ENCODE measurements at places on chromosomes 11 and 22.

GRCh38 chr11:68099474-68100405, 21.4 kb downstream of the CHKA start:
- DNase-seq = no peak

GRCh38 chr11:33452836-33453624, 195.8 kb downstream of the HIPK3 start:
- no peak for DNase-seq

GRCh38 chr11:57752954-57753353, 1.3 kb upstream of the BTBD18 start:
- DNase-seq = no peak

DNA sequence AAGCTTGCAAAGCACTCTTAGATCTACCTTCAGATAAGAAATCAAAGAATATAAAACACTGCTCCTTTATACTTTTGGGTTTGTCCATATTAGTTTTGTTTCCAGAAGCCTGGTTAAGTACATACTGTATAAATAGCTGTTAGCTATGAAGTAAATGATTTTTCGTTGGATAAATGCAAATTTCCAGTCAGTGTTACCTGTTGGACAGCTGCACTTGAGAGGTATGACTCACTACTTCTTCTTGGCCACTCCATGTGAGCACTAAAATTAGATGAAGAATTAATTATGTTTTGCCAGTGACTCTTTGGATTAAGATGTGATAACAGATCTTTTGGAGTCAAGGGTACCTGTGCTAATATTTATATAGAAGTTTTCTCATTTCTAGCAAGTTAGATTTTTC, 9.5 kb upstream of the TSG101 start:
- DNase-seq = no peak

- no peak for DNase-seq
These were observed 2.1 kb upstream of the PLXNB2 start for GRCh38 chr22:50309601-50309991.

- DNase-seq = no peak
These were observed 46.4 kb downstream of the MCM5 start for GRCh38 chr22:35446365-35446764.

GRCh38 chr11:115007851-115008250, 329.5 kb downstream of the NXPE2 start:
- DNase-seq = no peak

- peak; percentile 57 for DNase-seq
These were observed 16.1 kb upstream of the APOA1 start for GRCh38 chr11:116853461-116854073.

DNA sequence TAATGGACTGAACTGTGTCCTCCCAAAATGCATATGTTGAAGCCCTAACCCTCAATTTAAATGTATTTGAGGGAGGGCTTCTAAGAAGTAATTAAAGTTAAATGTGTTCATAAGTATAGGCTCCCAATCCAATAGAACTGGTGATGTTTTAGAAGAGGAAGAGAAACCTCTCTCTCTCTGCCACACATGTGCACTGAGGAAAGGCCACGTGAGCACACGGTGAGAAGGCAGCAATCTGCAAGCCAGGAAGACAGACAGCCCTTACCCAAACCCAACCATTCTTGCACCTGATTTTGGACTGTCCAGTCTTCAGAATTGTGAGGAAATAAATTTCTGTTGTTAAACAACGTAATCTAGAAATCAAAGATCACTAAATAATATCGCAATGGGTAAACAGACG, 501.5 kb upstream of the ARHGAP42 start:
- DNase-seq = no peak

DNA sequence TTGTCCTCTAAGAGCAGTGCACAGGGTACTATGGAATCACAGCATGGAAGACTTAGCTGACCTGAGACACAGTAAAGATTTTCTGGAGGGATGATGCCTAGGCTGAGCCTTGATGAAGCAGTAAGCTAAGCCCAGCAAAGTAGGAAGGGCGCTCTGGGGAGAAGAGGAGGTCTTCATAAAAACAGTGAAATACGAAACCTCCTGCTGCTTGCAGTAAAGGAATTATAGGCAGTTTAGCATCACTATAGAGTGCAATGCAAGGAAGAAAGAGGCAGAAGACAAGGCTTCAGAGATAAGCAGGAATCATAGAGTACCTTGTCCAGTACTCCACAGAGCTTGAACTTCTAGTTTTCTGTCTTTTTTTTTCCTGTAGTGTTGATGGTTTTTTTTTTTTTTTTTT, 555.7 kb upstream of the CADM1 start:
- DNase-seq = no peak

DNA sequence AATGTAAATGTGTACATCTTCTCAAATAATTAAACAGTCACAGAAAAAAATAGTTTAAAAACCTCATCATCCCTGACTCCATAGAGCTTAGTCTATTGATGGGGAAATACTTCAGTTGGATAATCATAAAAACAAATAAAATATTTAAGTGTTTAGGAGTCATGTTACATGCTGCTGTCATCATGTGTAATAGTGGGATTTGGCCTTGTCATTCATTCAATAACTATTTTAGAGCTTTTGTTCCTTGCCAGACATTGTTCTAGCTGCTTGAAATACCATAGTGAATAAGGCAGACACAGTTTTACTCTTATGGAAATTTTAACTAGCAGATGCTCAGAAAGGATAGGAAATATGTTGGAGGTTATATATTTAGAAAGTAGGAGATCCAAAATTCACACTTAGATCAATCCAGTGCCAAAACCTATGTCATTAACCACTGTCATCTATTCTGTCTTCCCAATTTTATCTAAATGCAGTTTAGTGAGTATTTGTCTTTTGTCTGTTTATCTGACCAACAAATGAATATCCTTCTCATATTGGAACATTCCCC, 324.7 kb downstream of the CASP12 start:
- no peak for DNase-seq

GRCh38 chr11:8832571-8833260, 78.3 kb upstream of the AKIP1 start:
- peak; percentile 61 for DNase-seq

- no peak for DNase-seq
These were observed 2.9 kb downstream of the DENND6B start for GRCh38 chr22:50323900-50324299.

DNA sequence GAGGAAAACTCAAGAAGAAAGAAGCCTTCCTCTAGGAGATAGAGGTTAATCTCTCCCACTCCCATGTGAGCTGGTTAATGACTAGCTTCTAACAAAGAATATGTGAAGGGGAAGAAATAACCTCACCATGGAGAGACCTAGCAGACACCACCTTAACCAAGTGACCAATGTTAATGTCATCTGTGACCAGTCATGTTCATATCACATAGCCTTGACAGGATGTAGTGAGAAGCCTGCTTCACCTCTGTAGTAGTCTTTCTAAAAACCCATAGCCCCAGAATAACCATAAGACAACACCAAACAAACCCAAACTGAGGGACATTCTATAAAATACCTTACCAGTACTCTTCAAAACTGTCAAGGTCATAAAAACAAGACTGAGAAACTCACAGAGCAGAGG, 21.5 kb upstream of the POU2AF1 start:
- no peak for DNase-seq

- DNase-seq = peak; percentile 55
These were observed 725 bp downstream of the ARHGAP42 start for GRCh38 chr11:100687630-100688395.

DNA sequence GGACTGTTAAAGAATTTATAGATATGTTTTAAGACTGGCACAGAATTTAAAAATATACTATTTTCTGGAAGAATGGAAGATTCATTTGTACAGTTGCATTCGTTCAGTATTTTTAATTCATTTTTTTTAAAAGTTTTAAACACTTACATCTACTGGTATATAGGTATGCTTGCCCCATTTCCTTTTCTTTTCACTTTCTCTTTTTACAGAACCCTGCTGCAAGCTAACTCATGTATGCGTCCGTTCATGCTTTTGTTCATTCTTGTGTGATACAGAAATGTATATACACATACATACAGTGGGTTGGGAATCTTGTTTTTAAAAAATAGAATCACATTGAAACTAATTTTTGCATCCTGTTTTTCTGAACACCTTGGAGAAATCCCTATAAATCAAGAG, 31.0 kb downstream of the PACS1 start:
- no peak for DNase-seq

- no peak for DNase-seq
These were observed 99.9 kb upstream of the AMOTL1 start for GRCh38 chr11:94668212-94668793.

DNA sequence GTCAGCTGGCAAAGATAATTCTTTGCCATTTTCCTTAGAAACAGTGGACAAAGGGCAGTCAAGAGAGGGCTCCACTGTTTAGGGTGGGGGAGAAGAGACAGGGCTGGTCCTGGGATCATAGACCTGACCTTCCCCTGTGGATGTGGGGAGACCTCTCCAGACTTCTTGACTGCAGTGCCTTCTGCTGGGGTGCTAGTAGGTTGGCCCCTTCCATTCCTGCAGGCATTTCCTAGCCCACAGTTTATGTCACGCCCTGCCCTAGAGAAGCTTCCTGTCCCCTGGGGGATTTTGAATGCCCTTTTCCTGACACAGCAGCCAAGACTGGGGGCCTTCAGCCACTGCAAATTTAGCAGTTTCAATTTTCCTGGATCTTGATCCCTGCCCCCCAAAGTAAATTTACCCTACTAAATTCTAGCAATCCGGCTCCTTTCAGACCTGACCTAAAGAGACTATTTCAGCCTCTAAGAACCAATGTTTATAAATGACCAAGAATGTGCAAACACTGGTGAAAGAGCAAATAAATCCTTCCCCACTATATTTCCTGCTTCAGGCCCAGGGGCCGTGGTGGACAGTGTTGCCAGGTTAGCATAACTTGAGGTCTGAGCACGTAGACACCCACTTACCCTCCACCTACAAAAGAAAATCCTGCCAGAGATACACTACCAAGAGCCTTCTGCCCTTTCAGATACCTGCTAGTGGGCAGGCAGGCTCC, 58.4 kb downstream of the PPFIBP2 start:
- no peak for DNase-seq

DNA sequence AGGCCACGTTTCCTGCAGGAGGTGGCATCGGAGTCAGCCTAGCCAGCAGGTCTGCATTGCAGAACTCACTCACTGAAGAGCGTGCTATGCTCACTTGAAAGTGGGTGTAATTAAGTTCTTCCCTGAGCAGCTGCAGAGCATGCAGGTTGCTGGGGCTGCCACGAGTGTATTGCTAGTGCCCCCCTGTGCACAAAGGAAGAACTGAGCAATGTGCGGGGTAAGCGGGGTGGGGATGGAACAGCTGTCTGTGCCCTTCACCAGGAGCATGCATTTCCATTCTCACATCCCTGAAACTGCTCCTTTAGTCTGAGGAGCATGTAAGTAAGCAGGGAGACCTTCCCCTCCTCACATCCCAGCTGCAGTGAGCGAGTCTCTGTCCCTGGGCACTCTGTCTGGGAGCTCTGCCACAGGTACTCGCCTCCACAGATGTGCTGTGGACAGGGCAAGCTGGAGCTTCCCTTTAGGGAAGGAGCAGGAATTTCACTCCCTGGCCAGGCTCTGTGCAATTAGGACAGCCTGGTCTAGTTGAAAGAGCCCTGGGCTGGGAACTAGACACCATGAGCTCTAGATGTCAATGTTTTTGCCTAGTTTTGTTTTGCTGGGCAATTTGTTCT, 1031.8 kb downstream of the NTM start:
- DNase-seq = no peak

GRCh38 chr11:33383075-33383919, 126.1 kb downstream of the HIPK3 start:
- DNase-seq = no peak

DNA sequence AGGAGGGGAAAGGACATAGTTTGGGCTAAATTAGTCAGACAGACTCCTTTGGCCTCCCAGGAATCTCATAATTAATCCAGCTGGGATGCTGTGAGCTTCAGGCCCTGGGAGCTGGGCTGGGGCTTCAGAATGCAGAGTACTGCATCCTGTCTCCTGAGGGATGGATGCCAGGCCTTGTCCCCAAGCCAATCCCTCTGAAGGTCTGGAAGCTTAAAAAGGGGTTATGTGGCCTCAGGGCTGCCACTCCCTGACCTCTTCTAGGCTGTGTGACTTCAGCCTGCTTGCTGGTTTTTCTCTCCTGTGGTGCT, 6.9 kb upstream of the LRRC32 start:
- no peak for DNase-seq

DNA sequence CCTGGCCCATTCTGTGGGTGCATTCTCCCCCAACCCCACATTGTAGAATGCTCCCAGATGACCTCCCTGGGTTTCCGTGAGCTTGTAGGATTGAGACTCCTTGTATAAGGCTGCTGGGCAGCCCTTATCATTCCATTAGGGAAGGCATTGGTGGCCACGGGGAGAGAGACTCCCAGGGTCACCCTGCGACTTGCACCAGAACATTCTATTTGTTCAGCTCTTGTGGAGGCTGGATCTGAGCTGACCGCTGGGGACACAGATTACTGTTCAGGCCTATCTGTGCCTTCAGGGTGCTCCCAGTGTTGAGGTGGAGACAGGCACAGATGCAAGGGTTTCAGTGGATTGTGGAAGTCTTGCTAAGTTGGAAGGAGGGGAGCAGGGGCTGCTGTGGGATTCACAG, 17.8 kb downstream of the MICALL1 start:
- DNase-seq = no peak

- DNase-seq = peak; percentile 75
These were observed 15.3 kb upstream of the CDC42BPG start for GRCh38 chr11:64859542-64860414.

- no peak for DNase-seq
These were observed 10.9 kb downstream of the MRGPRF start for GRCh38 chr11:69002110-69002569.

GRCh38 chr11:16817351-16817750, 78.9 kb downstream of the C11orf58 start:
- DNase-seq = no peak

- DNase-seq = no peak
These were observed 34.7 kb downstream of the LUZP2 start for GRCh38 chr11:24531528-24531927.

- DNase-seq = no peak
These were observed 84.1 kb upstream of the BARX2 start for GRCh38 chr11:129291546-129291945.

DNA sequence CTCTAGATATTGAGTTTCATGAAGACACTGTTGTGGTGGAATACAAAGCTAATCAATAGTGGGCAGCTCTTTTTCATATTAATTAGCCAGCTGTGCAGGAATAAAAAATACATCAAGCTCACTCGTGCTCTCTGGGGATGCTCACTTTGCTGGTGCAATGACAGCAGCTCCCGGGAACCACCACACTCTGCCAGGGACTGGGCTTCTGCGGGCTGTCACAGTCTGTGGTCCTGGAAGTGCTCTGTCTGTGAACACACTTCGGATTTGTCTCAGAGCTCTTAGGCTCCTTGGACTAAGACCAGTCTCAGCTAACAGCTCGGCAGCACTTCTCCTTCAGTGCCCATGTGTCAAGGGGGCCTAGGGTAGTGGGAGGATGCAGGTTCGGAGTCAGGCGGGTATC, 393.5 kb downstream of the TENM4 start:
- DNase-seq = no peak

GRCh38 chr22:24333301-24333700, 62.7 kb downstream of the SPECC1L start:
- DNase-seq = no peak

GRCh38 chr11:67352546-67353316, 615 bp downstream of the POLD4 start:
- no peak for DNase-seq

Measured in stimulated activated naive B cell treated with anti-CD40 and anti-IgM and Interleukin-4, amounts not matched to agents 10 μg/mL and 1 μg/mL and 100 μg/mL, for 72 hours (primary cell).